Fibroblast of the conjunctiva (primary cell): ENCODE measurements at places on chromosomes 5 and 9.
A peak's percentile ranks its signal among the peaks of the same experiment; 100 is the strongest.

DNA sequence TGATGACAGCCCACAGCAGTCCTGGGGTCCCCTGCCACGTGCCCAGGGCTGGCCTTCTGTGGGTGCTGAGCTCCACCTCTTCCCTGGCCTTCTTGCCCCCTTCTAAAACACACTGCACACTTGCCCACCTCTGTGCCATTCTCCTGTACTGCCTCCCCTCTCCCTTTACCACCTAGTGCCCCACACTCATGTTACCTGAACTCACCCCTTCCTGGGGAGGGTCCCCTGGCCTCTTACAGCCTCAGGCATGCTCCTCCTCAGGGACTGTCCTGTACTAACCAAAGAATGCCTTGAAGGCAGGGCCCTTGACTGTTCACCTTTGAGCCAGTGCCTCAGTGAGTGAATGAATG, 60.3 kb downstream of the FGF18 start:
- DNase-seq, result no peak

DNA sequence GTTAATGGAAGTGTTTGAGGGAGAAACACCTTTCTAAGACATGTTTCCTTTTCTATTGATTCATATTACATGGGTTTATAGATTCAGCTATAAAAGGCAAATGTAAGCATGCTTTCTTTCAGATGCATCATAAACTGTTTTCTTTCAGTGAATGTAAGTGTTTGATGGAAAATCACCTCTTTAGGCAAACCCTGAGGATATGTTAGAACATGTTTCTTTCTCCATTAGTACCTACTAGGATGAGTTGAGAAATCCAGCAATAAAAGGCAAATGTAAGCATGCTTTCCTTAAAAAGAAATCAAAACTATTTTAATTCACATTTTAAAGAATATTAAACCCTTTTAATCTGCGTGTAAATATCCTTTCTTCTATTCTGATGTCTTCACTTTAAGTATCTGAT, 31.6 kb downstream of the FNIP1 start:
- DNase-seq, result no peak

GRCh38 chr9:135600296-135600817, 38.8 kb downstream of the PAEP start:
- DNase-seq, result no peak

DNA sequence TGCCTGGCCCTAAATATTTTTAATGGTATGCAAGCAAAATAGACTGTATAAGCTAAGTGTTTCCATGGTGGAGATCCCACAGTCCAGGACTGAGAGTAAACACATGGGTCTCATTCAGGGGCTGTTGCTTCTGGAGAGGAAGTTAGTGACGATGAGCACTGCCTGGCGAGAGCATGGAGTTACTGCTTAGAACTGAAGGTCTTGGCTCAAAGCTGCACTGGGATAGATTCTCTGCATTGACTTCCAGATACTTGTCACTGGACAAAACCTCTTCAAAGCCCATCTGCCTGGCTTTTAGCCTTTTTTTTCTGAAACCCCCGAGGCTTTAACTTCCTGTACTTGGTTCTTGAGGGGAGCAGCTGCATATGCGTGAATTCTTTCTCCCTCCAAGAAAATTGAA, 39.2 kb downstream of the GPR107 start:
- no peak for DNase-seq

DNA sequence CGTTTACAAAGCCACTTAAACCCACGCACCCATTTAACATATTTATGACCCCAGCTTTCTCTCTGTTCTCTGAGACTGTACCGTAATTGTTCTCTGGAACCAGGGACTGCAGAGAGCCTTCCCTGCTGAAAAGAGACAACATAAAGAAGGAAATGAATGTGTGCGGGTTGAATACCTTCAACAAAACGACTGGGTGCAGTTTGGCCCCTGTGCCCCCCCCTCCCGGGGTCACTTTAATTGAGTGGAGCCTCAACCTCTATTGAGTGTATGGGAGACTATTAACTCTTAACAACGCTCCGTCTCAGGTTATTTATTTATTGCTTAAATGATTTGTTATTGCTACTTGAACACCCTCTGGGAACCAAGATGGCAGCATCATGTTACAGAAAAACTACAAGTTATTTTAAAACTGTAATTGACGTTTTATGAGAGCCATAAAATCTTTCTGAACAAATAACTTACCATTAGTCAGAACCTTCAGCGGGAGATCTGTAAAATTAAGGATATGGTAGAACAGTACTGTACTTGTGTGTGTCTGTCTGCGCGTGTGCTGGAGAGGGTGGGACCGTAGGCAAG, 70.6 kb downstream of the GAS1 start:
- DNase-seq, result no peak

- no peak for DNase-seq
Measured at GRCh38 chr5:96207420-96207819, 225.6 kb downstream of the PCSK1 start.

GRCh38 chr9:114551750-114552685, 35.6 kb upstream of the ATP6V1G1 start:
- DNase-seq, result peak; percentile 94
